ENCODE measurements at places on chromosomes 11 and 22. TPM values are rescaled to one million over a fixed set of nuclear protein-coding genes. Genes with fewer than 3 reads are reported as not detected.

DNA sequence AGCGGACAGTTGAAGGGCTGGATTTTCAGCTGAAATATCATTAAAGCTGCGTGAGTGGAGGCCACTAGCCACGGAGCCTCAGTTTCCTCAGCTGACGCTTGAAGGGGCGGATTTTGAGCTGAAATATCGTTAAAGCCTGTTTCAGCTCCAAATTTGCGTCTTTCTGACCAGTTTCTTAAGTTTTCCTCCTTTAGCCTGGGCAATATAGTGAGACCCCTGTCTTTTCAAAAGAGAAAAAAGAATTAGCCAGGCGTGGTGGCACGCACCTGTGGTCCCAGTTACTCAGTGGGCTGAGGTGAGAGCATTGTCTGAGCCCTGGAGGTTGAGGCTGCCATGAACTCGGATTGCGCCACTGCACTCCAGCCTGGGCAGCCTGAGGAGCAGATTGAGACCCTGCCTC lies 3.7 kb downstream of the AP2A2 start:
- no peaks in the 10 kb centered on the region for H3K27me3 ChIP-seq
- H3K27ac ChIP-seq = no peak overlapping the region
- no peak for DNase-seq
- H3K4me3 ChIP-seq = no peak overlapping the region
- H3K36me3 ChIP-seq = peaks cover 12% of the 10 kb centered on the region
- peaks cover 38% of the 10 kb centered on the region for H3K4me1 ChIP-seq

DNA sequence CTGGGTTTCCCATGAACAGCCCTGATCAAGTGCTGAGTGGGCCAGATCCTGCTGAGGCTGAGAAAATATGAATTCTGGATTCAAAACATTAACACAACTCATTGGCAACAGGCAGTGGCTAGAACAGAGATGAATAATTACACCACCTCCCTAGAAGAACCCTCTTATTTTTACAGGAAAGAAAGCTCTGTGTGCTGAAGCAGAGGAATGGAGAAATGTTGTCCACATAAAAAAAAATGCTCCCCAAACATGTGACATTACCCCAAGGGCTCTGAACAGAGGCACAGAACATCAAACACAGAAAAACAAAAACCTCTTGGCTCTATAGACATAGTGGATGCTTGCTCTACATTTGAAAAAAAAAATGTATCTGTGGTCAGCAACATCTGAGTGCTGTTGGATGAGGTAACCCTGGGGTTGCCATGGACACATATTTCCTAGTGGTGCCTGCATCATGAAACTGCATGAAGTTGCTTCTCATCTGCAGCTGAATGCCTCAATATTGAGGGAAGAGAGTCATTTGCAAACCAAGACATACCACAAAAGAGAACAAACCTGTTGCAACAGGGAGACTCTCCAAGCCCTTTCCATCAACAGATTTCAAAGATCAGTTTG lies 98.8 kb downstream of the SNX19 start:
- no peaks in the 10 kb centered on the region for H3K4me1 ChIP-seq
- no peaks in the 10 kb centered on the region for H3K36me3 ChIP-seq
- no peak overlapping the region for H3K4me3 ChIP-seq
- no peak for DNase-seq
- peaks cover 2% of the 10 kb centered on the region for H3K27me3 ChIP-seq

DNA sequence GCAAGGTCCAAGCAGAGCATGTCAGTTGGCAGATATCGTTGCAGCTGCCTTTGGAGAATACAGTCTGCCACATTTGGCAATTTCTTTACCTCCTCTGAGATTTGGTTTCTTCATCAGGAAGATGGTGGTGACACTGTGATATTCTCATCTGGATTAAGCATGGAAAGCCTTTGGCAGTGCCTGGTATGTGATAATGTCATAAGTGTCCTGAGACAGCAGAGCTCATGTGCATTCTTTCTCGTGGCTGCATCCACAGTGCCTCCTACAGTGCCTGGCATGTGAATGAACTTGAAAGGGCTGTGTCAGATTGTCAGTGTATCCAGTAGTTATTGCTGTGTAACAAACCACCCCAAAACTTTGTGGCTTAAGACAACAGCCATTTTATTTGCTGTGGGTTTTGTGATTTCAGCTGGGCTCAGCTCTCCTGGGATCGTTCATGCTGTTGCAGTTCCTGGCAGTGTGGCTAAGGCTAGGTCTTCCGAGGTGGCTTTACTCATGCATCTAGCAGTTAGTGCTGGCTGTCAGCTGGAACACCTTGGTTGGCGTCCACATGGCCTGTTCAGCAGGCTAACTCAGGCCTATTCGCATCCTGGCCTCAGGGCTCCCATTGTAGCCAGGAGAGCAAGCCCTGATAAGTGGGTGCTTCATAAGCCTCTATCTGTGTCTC lies 35.7 kb upstream of the MICAL2 start:
- peaks cover 2% of the 10 kb centered on the region for H3K27me3 ChIP-seq
- H3K36me3 ChIP-seq = no peaks in the 10 kb centered on the region
- no peak for DNase-seq
- H3K4me3 ChIP-seq = no peak overlapping the region

The PLEKHB1 gene
- total RNA-seq = 1.4 TPM

The SGSM1 gene
- not detected for total RNA-seq

GRCh38 chr22:49660794-49661781 lies 166.6 kb downstream of the BRD1 start:
- H3K27me3 ChIP-seq = peaks cover 2% of the 10 kb centered on the region
- no peak overlapping the region for H3K27ac ChIP-seq
- DNase-seq = no peak
- peaks cover 5% of the 10 kb centered on the region for H3K36me3 ChIP-seq
- H3K4me3 ChIP-seq = no peak overlapping the region

The OR52M1 gene
- not detected for total RNA-seq

- no peaks in the 10 kb centered on the region for H3K36me3 ChIP-seq
- DNase-seq = no peak
These were observed 36.3 kb downstream of the ASRGL1 start for GRCh38 chr11:62373464-62374119.

GRCh38 chr22:19177164-19178064 lies 1.1 kb downstream of the SLC25A1 start:
- DNase-seq = no peak
- no peaks in the 10 kb centered on the region for H3K27me3 ChIP-seq
- peaks cover 13% of the 10 kb centered on the region for H3K36me3 ChIP-seq
- peaks cover 26% of the 10 kb centered on the region for H3K4me1 ChIP-seq
- H3K27ac ChIP-seq = no peak overlapping the region

DNA sequence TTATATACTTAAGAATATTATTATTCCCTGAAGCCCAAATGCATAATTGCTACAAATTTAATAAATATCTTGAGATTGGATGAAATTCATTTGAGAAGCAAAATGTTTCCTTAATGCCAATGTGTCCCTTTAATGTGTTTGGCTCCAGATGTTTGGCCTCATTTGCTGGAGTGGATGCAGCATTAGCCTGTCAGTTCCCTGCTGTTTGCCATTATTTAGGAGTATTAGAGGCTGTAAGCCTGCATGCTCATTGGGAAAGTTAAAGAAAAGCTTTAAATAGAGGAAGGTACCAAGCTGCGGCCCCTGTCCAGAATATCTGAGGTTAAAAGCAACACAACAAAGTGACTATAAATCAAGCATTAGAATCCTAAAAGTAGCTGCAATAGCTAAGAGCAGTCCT lies 54.8 kb upstream of the PITPNB start:
- DNase-seq = no peak
- peaks cover 11% of the 10 kb centered on the region for H3K36me3 ChIP-seq
- H3K27ac ChIP-seq = no peak overlapping the region
- peaks cover 3% of the 10 kb centered on the region for H3K4me1 ChIP-seq
- H3K4me3 ChIP-seq = no peak overlapping the region

The APOA5 gene
- not detected for total RNA-seq

GRCh38 chr11:110355011-110355744 lies 58.8 kb upstream of the RDX start:
- H3K4me1 ChIP-seq = peaks cover 37% of the 10 kb centered on the region
- H3K27ac ChIP-seq = peak overlapping the region; percentile 40
- H3K4me3 ChIP-seq = no peak overlapping the region
- H3K36me3 ChIP-seq = no peaks in the 10 kb centered on the region
- DNase-seq = no peak
